BJ (cell line): ENCODE measurements at places on chromosomes 7 and 10.
A peak's percentile ranks its signal among the peaks of the same experiment; 100 is the strongest.

DNA sequence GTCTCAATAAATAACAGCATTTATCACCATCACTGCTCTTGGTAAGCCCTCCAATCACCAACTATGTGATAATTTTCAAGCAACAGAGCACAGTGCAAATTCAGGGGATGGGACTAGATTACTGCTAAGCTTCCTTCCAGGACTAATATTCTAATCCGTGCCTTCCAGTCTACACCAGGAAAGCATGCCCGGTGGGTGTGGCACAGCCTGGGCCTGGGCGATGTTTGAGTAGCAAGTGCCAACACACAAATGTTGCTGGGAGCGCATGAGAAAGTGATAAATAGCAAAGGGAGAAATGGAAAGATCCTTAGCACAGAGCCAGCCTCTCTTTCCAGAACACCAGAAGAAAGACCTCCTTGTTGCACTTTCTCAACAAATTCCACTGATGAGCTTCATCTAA lies 13.5 kb upstream of the TM9SF3 start:
- DNase-seq: no peak

- DNase-seq: no peak
Observed at GRCh38 chr7:41098846-41099245, 604.0 kb downstream of the INHBA start.

DNA sequence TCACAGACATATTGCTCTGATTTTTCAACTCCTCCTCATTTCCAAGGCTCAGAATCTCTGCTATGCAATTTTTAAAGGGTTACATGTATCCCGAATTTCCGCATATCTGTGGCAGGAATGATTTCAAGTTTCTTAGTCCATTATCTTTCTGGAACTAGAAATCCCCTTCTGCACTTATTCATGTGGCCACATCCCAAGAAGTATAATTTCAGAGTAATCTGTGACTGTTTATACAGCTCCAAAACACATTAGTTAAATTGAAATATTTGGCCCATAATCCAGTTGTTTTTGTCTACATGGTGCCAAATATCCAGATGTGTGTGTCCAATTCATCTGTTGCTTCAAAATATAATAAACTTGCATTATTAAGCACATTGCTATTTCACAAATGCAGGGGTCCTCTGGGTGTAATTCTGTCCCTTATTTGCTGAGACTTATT lies 271.2 kb downstream of the ARHGAP12 start:
- DNase-seq: peak; percentile 64

- no peak for DNase-seq
Observed at GRCh38 chr7:71286924-71287323, 155.0 kb downstream of the GALNT17 start.

GRCh38 chr10:97333601-97334369 lies 744 bp downstream of the FRAT2 start:
- no peak for DNase-seq

GRCh38 chr10:115402699-115403098 lies 309.5 kb downstream of the ATRNL1 start:
- peak; percentile 4 for DNase-seq

- DNase-seq: no peak
Observed at GRCh38 chr7:20085086-20085485, 132.1 kb downstream of the MACC1 start.

- no peak for DNase-seq
Observed at GRCh38 chr7:143900230-143900766, 1.7 kb downstream of the TCAF1 start.

- DNase-seq: no peak
Observed at GRCh38 chr7:83015916-83016315, 146.8 kb downstream of the PCLO start.

DNA sequence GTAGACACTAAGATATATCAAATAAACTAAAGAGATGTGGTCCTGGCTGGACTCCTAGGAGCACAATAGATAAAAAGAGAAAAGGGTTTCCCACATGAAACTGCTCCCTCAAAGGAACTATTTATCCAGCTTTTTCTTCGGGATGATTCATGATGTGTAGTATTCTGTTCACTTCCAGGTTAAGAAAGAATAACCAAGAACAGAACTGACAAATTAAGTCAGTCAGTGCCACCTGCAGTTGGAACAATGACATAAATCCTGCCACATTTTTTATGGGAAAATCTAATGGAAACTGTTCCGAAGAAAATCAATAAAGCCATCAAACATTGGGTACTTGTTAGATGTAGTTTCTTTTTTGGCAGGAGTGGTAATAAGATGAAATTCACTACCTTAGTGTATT lies 87.1 kb downstream of the POLR1F start:
- DNase-seq: no peak

DNA sequence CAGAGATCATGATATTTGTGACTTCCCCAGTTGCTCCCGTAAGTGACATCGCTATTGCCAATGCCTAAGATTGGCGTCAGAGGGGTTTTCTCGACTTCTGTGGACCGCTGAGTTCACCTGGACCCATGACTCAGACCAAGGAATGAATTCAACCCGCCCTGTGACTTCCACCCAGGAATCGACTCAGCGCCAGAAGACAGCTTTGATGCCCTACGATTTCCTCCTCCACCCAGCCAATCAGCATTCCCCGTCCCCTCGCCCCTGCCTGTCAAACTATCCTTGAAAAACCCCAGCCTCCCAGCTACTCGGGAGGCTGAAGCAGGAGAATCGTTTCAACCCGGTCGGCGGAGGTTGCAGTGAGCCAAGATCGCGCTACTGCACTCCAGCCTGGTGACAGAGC lies 58.3 kb downstream of the MICALL2 start:
- no peak for DNase-seq

DNA sequence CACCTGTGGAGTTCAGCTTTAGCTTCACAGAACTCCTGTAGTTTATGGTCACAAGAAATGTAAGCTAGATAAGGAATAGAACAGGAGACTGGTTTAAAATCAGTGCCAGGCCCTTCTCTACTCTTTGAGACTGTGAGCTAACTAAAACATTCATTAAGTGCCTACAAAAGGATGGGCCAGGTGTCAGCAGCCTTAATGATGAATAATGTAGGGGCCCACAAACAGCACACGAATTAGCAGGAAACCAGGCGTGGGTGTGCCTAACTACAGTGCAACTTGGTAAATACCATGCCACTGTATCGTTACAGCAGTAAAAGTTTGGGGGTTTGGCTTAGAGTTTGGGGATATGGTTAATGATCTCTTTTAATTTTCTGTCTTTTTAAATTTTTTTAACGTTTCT lies 6.1 kb upstream of the ABLIM1 start:
- DNase-seq: no peak

DNA sequence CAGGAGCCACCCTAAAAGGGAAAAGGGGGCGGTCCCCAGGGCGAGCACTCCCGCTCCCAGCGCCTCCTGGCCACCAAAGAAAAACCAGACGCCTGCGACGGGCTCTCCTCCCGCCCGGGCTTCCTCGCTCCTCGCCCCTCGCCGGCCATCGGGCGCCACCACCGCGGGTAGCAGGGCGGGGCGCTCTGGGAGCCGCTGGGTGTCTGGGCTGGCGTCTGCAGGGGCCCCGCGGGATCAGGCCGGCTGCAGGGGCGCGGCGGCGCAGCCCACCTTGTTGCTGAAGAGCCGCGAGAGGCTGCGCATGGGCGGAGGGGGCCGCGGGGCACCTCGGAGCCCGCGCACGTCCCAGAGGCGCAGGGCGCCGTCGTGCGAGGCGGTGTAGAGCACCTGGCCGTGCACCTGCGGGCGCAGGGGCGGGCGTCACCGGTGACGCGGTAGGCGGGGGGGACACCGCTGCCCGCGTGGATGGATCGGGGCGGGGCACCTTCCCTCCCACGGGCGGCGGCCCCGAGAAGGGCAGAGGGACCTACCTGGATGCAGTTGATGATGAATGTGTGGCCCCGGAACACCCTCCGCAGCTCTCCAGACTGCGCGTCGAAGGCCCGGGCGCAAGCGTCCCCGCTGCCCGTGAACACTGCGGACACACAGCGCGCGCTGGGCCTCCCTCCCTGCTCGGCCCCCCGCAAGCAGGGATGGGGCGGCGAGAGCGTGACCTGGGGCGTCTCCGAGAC lies 28.3 kb downstream of the WDR86 start:
- no peak for DNase-seq

DNA sequence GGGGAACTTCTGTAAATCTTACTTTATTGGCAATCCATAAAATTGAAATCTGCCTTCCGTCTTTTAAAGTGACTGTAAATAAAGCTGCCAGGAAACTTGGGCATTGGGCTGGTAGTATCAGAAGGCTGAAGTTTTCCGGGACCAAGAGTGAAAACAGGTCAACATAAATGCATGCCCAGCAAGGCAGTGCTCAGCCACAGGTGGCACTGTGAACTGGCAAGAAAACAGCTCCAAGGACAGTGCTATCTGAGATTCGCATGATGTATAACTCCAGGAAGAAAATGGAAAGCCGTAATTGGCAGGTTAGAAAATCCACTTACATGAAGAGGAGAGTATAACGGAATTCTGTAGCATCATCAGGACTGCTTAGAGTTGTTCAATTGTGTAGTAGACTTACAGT lies 1.9 kb upstream of the INSYN2A start:
- no peak for DNase-seq

DNA sequence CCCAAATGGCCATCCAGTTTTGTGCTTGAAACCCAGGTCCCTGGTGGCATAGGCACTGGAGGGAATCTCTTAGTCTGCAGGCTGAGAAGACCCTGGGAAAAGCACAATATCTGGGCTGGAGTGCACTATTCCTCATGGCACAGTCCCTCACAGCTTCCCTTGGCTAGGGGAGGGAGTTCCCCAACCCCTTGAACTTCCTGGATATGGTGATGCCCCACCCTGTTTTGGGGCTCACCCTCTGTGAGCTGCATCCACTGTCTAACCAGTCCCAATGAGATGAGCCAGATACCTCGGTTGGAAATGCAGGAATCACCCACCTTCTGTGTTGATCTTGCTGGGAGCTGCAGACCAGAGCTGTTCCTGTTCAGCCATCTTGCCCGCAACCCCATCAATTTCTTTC lies 19.8 kb upstream of the NAMPT start:
- no peak for DNase-seq

DNA sequence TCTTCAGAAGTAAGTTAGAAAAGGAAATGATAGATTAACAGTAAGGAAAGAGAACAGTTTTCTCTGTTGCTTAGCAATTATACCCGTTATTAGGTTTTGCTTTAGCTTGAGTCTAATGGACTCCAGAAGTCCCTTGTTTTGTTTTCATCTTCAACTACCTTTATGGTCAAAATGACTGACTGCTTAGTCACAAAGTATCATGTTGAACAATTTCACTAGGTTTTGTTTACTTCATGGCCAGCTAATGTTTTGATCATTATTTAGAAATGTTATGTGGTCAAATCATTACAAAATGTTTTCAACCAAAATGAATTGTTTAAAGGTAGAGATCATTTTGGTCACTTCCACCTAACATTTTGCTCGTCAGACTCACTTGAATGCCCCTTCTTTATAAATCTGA lies 1.9 kb downstream of the UBN2 start:
- peak; percentile 15 for DNase-seq

GRCh38 chr7:112994656-112995055 lies 92.0 kb downstream of the GPR85 start:
- DNase-seq: no peak

- no peak for DNase-seq
Observed at GRCh38 chr7:116912269-116912909, 40.9 kb upstream of the ST7 start.

DNA sequence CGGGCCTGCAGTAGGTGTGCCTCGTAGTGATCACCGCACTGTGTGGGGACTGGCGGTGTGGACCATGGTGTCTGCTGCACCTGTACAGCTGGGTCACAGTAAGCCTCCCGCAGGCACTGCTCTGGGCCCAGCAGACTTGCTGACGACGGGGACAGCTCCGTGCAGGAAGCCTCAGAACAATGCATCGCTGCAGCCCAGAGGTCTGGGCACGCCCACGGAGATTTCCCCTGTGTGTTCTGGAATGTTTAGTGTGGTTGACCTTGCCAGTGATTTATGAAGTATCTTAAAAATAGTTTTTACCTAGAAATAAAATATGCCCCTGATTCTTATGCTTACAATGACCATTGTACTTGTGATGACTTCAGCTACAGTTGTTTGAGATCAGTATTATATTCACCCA lies 59.1 kb upstream of the ZNF32 start:
- no peak for DNase-seq

GRCh38 chr10:132335189-132336063 lies 3.4 kb downstream of the LRRC27 start:
- no peak for DNase-seq

DNA sequence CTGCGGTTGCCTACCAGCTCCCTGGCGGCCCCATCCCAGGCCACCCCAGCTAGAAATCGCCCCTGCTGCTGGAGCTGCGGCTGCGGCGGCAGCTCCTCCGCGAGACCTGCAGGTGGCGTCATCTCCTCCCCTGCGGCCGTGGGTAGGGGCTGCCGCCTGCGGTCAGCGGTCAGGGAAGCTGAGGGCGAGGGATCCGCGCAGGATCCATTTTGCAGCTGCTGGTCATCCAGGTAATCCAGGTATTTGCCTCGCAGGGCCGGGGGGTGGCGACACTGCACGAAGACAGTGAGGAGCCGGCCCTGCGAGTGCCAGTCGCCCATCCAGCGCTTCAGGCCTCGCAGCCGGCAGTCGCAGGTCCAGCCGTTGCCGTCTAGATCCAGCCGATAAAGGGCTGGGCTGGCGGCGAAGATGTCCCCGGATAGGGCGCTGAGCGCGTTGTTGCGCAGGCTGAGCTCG lies 1.5 kb downstream of the TRIL start:
- DNase-seq: no peak
